Right forelimb (tissue), 1 donor: ENCODE measurements at places on chromosomes 6 and 20.
A peak's percentile ranks its signal among the peaks of the same experiment; 100 is the strongest.

DNA sequence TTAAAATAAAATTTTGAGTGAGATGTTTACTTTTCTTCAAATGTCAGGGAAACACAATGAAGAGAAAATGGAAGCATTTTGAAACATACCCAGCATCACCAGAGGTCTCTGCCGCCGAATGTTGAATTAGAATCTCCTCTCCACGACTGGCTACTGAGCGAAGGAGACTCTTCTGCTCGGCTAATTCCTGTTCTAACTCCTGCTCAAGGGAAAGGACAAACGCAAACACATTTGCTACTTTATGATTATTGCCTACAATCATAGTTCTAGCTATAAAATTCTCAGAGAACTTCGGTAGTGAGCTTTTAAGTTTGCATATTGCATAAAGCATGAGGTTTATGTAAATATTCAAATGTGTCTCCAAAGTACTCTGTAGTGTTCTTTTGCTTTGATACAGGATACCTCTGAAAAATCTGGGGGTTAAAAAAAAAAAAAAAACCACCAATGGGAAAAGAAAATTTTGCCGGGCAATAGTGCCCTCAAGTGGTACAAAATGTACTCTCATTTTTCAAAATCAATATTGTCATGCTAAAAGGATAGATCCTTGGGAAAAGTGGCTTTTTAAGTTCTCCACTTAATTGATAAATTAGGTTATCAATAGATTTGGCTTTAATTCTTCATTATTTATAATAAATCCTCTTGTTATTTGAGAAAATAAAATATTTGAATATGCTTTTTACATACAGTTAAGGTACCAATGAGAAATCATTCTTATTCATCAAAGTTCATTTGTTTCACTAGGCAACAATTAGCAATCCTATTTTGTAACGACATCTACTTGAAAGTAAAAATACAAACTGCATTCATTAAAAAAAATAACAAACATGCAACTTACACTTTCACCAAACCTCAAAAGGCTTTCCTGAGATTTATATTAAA lies 369.0 kb downstream of the SYNE1 start:
- no peak for DNase-seq

GRCh38 chr6:11230158-11231107 lies 2.0 kb downstream of the NEDD9 start:
- peak; percentile 11 for DNase-seq

GRCh38 chr20:57190536-57191264 lies 75.7 kb downstream of the BMP7 start:
- no peak for DNase-seq

GRCh38 chr6:47810885-47811284 lies 29.1 kb downstream of the OPN5 start:
- no peak for DNase-seq

GRCh38 chr20:24051160-24051559 lies 62.6 kb upstream of the GGTLC1 start:
- DNase-seq, result no peak

- DNase-seq, result no peak
Observed at GRCh38 chr6:155201461-155202226, 62.2 kb upstream of the CLDN20 start.

- DNase-seq, result no peak
Observed at GRCh38 chr20:46828471-46828870, 66.2 kb upstream of the EYA2 start.

DNA sequence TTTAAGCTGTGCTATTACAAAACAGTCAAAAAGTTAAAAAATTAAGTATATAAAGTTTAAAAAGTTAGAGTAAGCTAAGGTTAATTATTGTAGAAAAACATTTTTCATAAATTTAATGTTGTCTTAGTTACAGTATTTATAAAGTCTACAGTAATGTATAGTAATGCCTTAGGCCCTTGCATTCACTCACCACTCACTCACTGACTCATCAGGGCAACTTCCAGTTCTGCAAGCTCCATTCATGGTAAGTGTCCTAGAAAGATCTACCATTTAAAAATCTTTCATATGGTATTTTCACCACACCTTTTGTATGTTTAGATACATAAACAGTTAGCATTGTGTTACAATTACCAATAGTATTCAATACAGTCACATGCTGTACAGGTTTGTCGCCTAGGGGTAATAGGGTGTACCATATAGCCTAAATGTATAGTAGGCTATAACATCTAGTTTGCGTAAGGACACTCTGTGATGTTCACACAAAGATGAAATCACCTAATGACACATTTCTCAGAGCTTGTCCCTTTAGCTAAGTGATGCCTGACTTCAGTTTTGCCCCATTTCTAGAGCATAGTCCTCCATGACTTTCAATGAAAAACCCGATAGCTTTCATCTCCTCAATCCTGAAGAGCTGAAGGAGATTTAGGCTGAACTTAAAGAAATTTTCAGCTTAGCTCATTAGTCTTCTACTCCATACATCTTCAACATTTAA lies 14.9 kb upstream of the HLA-DRA start:
- no peak for DNase-seq

DNA sequence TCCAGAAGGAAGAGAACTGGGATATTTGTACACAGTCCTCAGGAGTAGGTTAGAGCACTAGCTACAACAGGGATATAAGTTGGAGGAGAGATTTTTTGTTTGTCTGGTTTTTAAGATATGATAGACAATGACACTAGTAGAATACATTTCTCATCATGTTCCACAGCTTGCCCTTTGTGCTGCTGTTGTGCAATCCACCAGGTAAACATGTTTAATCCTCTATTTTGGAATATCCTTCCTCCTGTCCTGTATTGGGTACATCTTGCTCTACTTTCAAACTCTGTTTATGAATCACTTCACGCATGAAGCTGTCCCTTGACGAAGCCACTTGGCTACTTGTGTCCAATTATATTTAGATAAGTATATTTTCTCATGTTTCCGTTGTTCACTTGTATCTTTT lies 153.6 kb upstream of the TENT5A start:
- no peak for DNase-seq

DNA sequence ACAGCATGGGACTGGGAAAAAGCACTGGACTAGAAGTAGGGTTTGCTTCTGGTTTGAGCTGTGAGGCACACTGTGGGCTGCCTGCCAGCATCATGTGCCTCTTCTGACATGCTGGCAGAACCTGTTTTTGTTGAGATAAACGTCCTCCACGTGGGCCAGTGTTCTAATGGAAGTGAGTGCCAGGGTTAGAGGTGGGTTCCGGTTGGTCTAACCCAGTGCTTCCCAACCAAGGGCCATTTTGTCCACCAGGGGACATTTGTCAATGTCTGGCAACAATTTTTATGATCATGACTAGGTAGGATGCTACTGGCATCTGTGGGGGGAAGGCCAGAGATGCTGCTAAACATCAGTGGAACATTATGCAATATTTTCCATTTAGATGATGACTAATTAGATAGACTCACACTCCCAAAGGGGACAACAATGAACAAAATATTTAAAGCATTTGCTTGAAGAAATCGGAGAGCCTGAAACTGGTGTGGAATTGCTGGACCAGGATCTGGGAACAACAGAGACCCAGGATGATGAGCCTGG lies 7.8 kb upstream of the APMAP start:
- DNase-seq, result peak; percentile 30

- no peak for DNase-seq
Observed at GRCh38 chr6:6057442-6058053, 50.8 kb upstream of the NRN1 start.

DNA sequence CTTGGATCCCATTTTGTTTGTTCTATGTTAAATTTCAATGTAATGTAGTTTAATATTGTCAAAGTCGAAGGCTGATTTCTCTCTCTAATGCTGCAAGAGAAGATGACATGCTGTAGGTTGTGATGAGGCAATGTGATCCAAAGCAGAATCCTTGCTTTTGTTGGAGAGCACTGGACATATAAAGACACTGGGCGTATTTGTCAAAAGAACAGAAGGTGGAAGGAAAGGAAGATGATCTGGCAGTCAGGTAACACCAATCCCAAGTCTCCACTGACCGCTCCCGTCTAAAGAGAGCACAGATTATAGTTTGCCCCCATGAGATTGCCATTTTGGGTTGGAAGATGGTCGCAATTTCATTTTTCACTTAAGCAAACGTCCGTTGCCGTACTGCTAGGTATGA lies 935 bp upstream of the RFX6 start:
- no peak for DNase-seq

DNA sequence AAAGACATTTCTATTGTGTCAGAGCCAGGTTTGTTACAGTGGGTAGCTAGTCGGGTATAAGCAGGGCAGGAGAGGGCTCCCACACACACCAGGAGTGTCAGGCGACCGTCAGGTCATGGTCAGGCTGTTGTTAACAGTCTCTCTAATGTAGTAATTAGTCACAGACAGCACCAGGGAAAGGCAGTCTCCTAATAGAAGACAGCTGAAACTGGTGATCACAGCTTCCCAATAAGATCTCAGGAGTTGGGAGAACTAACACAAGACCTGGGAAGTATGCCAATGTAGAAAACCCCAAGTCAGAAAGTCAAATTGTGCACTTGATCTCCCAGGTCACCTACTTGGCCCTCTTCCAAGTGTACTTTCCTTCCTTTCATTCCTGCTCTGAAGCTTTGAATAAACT lies 53.0 kb upstream of the GPR6 start:
- no peak for DNase-seq

DNA sequence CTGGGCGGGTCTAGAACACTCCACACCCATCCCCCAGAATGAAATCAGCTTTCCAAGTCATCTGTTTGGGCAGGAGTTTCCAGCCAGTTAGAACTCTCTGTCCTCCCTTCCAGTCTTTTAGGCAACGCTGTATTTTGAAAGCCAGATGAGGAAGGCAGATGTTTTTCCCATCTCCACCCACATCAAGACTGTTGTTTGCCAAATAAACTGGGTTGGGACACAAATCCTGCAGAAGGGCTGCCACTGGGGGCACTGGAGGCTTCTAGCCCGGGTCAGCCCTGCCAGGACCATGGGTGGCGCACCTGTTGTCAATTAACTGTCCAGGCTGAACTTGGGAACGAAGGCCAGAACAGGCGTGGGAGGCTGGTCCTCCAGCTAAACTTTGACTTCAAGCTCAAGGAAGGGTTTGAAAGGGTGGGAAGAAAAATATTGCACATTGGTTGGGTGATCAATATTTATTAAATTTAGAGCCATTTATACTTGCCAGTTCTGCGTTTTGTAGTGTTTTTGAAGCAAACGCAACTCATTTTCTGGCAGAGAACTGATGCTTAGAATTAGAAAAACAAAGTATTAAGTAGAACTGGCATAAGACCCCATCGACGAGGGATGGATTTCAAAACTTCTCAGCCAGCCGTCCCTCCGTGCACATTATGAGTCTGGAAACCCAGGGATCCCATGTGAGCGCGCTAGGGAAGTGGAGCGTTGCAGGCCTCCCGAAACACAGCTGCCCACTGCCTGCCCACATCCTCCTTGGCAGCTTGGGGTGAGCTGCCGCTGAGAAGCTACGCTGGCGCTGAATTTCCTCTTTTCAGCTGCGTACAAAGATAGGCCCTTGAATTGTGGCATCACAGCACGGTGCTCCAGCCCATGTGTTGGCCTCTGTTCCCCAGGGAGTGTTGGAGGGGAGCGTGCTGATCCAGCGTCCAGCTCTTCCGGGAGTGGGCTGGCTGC lies 297.4 kb downstream of the QKI start:
- peak; percentile 89 for DNase-seq

- DNase-seq, result peak; percentile 89
Observed at GRCh38 chr6:127266892-127267645, 405 bp downstream of the RNF146 start.

GRCh38 chr6:4906293-4907276 lies 97.3 kb downstream of the RPP40 start:
- no peak for DNase-seq

GRCh38 chr6:38566295-38567030 lies 73.3 kb downstream of the BTBD9 start:
- DNase-seq, result no peak

GRCh38 chr6:85015396-85015990 lies 251.1 kb upstream of the TBX18 start:
- peak; percentile 88 for DNase-seq

DNA sequence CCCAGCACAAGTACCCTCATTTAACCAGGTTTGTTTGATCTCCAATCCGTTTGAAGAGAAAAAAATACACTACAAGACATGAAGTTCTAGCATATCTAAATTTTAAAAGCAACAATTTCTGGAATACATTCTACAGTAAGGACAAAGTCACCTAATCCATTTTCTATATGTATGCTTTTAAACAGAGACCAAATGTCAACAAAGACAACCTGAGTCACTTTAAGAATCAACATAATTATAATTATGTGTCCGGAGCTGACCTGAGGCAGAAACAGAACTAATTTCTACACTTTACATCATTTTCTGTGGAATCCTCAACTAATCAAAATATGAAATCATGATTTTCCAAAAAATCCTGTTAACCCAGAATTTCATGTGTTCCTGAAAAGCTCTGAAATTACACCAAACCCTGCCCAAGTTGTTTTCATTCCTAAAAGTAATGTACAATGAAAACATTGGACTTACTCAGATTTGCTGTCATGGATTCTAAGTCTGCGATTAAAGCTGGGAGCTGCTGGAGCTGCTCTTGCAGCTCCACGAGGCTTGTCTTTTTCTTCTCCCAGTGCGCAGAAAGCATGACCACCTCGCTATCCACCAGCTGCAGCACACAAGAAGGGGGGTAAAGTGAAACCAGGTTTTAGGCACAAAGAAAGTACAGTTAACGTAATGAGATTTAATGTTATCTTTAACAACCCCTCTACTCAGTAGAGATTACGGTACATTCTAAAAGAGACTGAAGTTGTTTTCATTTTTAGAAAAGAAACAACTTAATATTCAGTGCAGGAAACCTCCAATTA lies 35.8 kb downstream of the DTNBP1 start:
- no peak for DNase-seq

- no peak for DNase-seq
Observed at GRCh38 chr6:37741757-37742400, 44.2 kb upstream of the MDGA1 start.

DNA sequence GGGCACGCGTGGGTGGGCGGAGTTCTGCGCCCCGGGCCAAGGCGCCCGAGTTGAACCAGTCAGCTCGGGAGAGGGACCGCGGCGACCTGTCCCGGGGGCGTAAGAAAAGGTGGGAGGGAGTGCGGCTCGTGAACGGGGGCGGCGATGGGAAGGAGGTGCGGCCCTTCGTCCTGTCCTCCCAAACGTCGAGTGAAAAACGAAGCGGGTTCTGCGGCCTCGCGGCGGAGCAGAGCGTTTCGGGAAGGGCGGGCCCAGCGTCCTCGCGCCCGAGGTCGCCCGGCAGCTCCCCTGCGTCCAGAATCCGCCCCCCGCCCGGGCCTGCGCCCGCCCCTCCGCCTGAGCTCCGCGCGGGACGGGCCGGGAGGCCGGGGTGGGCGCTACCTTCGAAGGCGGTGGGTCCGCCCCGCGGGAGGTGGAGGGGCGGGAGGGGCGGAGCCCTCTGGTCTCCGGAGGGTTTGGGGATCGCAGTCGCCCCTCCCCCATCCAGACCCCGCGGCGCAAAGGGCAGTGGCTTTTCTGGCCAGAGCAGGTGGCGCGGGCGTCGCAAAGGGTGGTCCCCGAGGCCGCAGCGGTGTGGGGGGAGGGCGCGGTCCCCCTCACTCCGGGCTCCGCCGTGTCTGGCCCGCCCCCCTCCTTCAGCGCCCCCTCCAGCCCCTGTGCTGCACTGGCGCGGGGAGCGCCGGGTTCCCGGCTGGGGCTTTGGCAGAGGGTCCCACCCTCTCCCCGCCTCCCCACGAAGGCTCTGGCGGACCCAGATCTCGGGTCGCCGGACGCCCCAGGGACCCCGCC lies 838 bp downstream of the STMN3 start:
- peak; percentile 64 for DNase-seq
